ENCODE measurements at places on chromosomes 1 and 21.

GRCh38 chr21:29499229-29499628 lies 200.5 kb downstream of the BACH1 start:
- no peak for DNase-seq

- DNase-seq = no peak
Observed at GRCh38 chr1:78577257-78578100, 42.8 kb upstream of the IFI44L start.

DNA sequence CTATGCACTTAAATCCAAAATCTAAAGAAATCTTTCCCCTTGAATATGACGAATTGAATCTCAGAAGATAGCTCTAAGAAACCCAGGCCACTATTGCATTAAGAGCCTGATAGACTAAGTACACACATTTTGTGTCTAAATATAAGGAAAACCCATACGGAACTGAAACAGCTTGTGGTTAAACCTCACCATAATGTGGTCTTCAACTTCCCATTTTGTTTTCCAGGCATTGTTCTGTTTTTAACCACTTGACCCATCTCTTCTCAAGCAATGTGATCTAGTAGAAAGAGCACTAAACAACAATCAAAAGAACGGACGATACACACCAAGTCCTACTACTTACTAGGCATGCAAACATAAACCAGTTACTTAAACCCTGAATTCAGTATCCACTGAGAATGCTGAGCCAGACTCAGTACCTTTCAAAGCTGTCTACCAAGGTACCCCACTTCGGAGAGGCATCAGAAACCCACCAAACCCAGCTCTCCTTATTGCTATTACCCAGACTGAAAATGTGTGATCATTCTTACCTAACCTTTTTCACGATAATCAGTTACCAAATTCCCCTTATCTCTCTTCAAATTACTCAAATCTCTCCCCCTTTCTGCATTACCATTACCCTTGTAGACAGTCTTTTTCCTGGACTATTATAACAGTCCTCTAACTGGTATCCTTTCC lies 12.8 kb downstream of the OTUD7B start:
- DNase-seq = no peak

GRCh38 chr1:230145505-230145899 lies 78.5 kb downstream of the GALNT2 start:
- DNase-seq = peak; percentile 29

DNA sequence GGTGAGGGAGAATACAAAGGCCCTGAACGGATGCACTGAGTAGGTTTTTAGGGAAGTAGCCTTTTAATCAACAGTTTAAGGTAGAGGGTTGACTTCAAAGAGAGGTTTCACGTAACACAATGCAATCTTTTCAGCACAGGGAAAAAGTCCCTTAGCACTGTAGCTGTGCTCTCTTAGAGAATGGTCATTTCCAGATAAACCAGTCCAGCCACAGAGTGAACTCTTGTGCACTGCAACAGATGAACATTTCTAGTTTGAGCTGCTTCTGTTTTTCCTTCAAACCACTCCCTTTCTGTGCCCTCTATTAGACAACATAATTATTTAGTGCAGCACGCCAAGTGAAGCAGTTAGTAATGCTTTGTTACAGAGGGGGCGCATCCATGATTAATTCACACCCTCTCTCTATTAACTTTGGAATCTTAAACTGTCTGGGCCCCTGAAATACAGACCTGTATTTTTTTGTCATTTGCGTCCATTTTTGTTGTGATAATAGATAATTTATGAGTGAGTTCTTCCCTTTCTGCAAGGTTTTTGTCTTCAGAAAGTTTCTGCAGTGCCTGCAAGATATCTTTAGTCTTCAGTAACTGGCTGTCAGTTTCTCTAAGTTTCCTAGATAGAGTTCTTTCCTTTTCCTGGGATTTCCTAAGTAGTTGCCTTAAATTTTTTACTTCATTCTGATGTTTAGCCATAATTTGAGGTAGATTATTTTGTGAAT lies 22.9 kb downstream of the LCA5L start:
- DNase-seq = no peak

- DNase-seq = no peak
Observed at GRCh38 chr1:21576031-21576797, 67.0 kb downstream of the ALPL start.

- peak; percentile 56 for DNase-seq
Observed at GRCh38 chr21:39441502-39442475, 3.8 kb downstream of the LCA5L start.

GRCh38 chr1:33286451-33287185 lies 30.3 kb downstream of the ZNF362 start:
- no peak for DNase-seq

- no peak for DNase-seq
Observed at GRCh38 chr1:188941986-188942385, 1535.7 kb downstream of the BRINP3 start.

DNA sequence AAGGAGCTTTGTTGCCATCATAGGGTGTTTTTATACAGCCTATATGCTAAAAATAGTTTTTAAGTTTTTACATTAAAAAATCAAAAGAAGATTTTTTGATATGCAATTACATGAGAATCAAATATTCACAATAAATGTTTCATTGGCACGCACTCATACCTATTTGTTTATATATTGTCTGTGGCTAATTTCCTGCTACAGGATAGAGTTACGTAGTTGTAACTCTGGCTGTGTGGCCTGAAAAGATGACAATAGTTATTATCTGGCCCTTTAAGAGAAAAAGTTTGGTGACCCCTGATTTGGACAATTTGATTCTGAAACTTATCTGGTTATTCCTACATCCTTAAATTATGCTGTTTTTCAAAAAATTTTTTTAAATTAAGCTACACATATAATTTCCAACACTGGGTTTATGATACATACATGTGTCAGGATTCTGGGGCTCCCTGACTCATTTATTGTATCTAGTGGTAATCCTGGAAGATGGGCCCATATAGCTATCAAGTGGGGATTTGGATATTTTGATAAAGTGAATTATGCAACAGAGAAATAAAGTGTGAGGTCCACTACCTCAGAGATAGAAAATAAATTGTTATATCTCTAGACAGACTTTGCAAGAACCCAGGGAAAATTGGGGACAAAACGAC lies 370.2 kb upstream of the LYPLAL1 start:
- no peak for DNase-seq

- no peak for DNase-seq
Observed at GRCh38 chr1:82485591-82486369, 685.0 kb downstream of the ADGRL2 start.

DNA sequence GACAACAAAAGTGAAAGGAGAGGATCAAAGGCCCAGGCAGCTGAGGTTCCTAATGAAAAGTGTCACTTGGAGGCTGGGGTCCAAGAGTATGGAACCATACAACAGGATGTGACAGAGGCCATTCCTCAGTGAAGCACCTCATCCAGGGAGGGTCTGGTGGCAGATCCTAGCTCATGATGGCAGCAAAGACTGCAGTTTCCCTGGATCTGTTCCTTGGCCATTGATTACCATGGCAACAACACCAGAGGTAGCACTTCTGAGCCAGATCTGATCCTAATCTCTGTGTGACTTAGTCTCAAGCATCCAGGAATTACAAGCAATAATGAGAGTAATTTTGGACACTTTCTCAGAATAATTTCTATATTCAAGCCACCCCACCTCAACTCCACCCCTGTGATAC lies 12.9 kb downstream of the FAM177B start:
- no peak for DNase-seq

GRCh38 chr1:15975358-15975804 lies 520 bp downstream of the ZBTB17 start:
- DNase-seq = peak; percentile 39

DNA sequence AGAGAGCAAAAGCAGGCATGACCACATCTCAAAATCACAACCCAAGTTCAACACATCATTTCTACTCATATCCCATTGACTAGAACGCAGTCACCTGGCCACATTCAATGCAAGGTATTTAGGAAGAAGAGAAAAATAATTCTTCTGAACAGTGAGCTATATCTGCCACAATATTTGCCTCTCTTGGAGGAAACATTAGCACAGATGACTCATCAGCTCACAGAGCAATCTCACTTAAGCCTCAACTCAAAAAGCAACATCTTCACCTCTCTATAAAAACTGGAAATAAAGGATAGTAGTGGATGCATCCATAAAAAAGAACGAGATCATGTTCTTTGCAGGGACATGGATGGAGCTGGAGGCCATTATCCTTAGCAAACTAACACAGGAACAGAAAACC lies 143.9 kb upstream of the FMN2 start:
- no peak for DNase-seq

GRCh38 chr1:215720126-215720525 lies 153.0 kb downstream of the KCTD3 start:
- no peak for DNase-seq

DNA sequence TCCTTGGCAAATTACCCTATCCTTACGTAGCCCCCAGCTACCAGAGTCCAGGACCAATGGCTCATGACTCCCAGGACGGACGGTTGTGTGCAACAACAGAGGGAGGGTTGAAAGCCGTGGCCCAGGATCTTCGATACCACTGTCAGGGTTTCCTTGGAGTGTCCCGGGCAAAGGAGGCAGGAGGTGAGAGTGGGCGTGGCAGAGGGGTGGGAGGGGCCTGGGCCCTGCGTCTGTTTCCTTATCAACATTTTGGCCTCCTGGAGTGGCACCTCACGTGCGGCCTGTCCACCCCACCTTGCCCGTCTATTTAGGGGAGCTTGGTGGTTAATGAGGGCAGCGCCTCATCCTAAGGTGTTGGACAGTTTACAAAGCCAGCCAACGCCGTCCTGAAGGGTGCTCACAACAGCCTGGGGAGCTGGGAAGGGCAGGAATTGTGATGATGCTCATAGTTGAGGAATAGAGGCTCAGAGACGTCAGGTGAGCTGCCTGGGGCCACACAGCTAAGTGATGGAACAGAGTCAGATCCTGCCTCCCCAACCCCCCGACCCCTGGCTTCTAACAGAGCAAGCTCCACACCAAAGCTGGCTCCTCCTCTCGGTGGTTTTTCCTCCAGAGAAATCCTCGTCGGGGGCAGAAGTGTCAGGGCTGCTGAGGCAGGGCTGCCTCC lies 17.4 kb upstream of the ARHGEF10L start:
- no peak for DNase-seq

GRCh38 chr1:67588178-67588855 lies 96.7 kb upstream of the GADD45A start:
- no peak for DNase-seq

DNA sequence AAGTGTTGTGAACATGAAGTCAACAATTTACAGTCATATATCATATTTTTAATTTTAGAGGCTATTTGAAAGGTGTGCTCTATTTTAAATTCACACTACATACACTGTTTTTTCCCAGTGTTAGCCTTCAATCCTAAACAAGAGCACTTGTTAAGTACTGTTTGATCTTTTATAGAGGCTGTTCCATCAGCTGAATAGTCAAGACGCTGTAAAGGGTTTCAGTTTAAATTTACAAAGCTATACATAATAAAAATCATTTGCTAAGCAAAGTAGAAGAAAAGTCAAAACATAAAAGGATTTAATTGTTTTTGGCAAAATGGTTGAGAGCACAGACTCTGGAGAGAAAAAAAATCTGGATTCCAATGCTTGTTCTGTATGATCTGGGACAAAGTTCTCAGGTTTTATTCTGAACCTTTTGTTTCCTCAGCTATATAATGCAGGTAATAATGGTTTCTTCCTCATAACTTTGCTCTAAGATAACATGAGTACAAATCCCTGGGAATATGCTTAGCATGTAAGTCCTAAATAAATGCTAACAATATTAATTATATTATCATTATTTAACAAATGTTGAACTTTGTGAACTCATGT lies 44.3 kb downstream of the RBM11 start:
- DNase-seq = no peak

DNA sequence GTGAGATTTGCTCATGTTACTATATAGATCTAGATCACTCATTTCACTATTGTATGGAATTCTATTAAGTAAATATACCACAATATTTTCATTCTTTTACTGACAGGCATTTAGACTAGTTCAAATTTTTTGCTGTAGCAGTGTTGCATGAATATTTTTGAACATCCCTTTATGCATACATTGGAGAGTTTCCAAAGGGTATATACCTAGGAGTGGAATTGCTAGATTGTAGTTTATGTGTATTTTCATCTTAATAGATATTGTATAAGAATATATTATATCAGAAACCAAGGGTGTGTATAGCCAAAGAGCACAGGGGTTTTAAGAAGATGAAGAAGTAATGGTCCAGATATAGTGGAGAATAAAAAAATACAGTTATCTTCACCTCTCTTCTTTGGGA lies 6.2 kb downstream of the SCMH1 start:
- DNase-seq = no peak

DNA sequence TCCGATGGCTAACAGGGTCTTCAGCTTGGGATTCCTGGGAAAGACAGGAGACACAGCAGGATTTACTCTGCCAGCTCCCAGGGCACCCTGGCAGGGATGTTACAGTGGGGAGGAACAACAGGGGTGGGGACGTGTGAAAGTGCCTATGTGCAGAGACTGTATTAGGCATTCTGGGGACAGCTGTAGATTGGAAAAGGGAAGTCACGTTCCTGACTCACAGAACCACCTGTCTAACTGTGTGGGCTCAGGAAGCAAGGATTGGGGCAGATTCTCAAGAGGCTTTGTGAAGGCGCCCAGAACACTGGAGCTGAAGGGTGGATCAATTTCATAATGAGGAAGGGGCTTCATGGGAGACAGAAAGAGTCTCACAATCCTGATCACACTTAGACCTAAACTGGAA lies 4.4 kb downstream of the CHIT1 start:
- no peak for DNase-seq

- DNase-seq = no peak
Observed at GRCh38 chr1:75099581-75099980, 34.6 kb upstream of the LHX8 start.

DNA sequence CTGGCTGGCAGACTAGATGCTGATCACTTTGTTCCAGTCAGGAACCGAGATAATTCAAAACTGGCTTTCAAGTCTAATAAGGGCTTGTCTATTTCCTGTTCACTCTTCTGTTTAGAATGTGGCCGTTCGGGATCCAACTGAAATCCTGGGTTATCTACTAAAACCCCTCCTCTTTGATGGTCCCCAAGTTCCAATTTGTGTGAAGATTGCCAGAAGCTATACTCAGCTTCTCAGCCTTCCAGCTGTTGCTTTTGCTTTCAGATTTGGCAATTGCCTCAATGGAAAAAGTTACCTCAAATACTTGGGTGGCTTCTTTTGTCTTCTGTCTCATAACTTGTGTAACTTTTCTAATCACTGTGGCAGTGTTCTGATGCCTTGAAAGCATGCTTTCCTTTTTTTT lies 43.7 kb downstream of the BTBD8 start:
- no peak for DNase-seq

GRCh38 chr21:37196847-37197246 lies 70.3 kb downstream of the VPS26C start:
- no peak for DNase-seq

DNA sequence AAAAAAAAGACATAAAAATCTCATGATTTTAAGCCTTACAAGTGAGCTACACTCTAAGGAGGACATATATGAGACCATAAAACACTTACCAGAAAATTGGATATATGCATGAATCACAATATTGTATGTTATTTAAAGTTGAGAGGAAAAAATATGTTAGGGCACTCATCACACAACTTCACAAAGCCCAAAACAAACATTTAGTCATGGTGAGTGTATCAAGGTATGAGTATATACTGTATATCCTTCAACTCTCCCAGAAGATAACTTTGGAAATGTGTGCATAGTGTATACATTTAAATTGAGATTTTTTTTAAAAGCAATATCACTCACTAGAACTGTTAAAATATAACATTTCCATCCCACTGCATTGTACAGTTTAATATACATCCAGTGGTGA lies 259.3 kb downstream of the SRGAP2C start:
- DNase-seq = no peak
